Nasal cavity respiratory epithelium epithelial cell of viscerocranial mucosa (primary cell): ENCODE measurements at places on chromosomes 11 and 22. TPM values are rescaled to one million over a fixed set of nuclear protein-coding genes. Genes with fewer than 3 reads are reported as not detected.

The SCARF2 gene
- 0.57 and 0.68 TPM in 2 replicates for total RNA-seq

The MS4A8 gene
- not detected in 2 replicates for total RNA-seq

The OR5I1 gene
- not detected in 2 replicates for total RNA-seq

The ZNF214 gene
- 2.1 TPM in 2 replicates for total RNA-seq

The UQCR10 gene
- total RNA-seq, result 74.5 and 76.2 TPM in 2 replicates

The MMP20 gene
- total RNA-seq, result not detected in 2 replicates

The PKP3 gene
- 208 and 214 TPM in 2 replicates for total RNA-seq

The TLCD5 gene
- total RNA-seq, result 1.4 and 2.2 TPM in 2 replicates

The ARHGAP8 gene
- 10.3 and 30.9 TPM in 2 replicates for total RNA-seq

The SPCS2 gene
- total RNA-seq, result 35.9 and 39.8 TPM in 2 replicates

The P4HA3 gene
- 0.21 TPM in 1 of 2 replicates, not detected in the other for total RNA-seq

The TIMP3 gene
- total RNA-seq, result 23.9 and 93.3 TPM in 2 replicates

The OR8A1 gene
- total RNA-seq, result not detected in 2 replicates

The ANKK1 gene
- 0.68 and 2.3 TPM in 2 replicates for total RNA-seq

The GRM5 gene
- under 0.01 TPM in 1 of 2 replicates, not detected in the other for total RNA-seq

The GGTLC2 gene
- not detected in 2 replicates for total RNA-seq

The EFCAB6 gene
- 0.68 and 1.6 TPM in 2 replicates for total RNA-seq

The PLAAT5 gene
- not detected in 2 replicates for total RNA-seq

The OR5P2 gene
- under 0.01 and 3.0 TPM in 2 replicates for total RNA-seq

The OR6A2 gene
- total RNA-seq, result under 0.01 and 0.14 TPM in 2 replicates

The CYTH4 gene
- under 0.01 TPM in 2 replicates for total RNA-seq

The AP5B1 gene
- total RNA-seq, result 10.6 and 20.7 TPM in 2 replicates

The TNNI2 gene
- total RNA-seq, result under 0.01 and 0.71 TPM in 2 replicates

The GALR3 gene
- total RNA-seq, result 0.07 TPM in 1 of 2 replicates, not detected in the other

The PRRG4 gene
- total RNA-seq, result 9.9 and 27.9 TPM in 2 replicates

The KDELR3 gene
- 4.0 and 9.2 TPM in 2 replicates for total RNA-seq

The SCN3B gene
- total RNA-seq, result 0.34 and 0.57 TPM in 2 replicates

The C11orf42 gene
- total RNA-seq, result not detected in 2 replicates

The SLC22A6 gene
- total RNA-seq, result not detected in 2 replicates

The PARVG gene
- not detected in 2 replicates for total RNA-seq

The ADAMTS15 gene
- total RNA-seq, result 0.28 TPM in 1 of 2 replicates, not detected in the other

The CCDC87 gene
- total RNA-seq, result under 0.01 and 0.21 TPM in 2 replicates

The ACRV1 gene
- not detected in 2 replicates for total RNA-seq

The APLNR gene
- not detected in 2 replicates for total RNA-seq

The KDM4D gene
- 0.78 and 1.0 TPM in 2 replicates for total RNA-seq

The SLC22A12 gene
- not detected in 2 replicates for total RNA-seq

The OR51E2 gene
- total RNA-seq, result not detected in 2 replicates

The LYVE1 gene
- total RNA-seq, result not detected in 2 replicates

The MRGPRX4 gene
- total RNA-seq, result not detected in 2 replicates

The GRAMD1B gene
- total RNA-seq, result under 0.01 and 1.4 TPM in 2 replicates

The NUP160 gene
- total RNA-seq, result 32.5 and 43.9 TPM in 2 replicates

The SCGB1D2 gene
- not detected in 2 replicates for total RNA-seq

The ZP1 gene
- not detected in 2 replicates for total RNA-seq

The OR4P4 gene
- not detected in 2 replicates for total RNA-seq

The CNTF gene
- 1.4 and 2.4 TPM in 2 replicates for total RNA-seq

The NLRP14 gene
- total RNA-seq, result under 0.01 and 0.07 TPM in 2 replicates

The SAA2 gene
- total RNA-seq, result 1.7 and 37.6 TPM in 2 replicates
